A172 (cell line): ENCODE measurements at places on chromosomes 12 and 14.

GRCh38 chr14:67502867-67503266, 14.3 kb upstream of the TMEM229B start:
- DNase-seq, result no peak

- DNase-seq, result no peak
These were observed 591.0 kb upstream of the ATP2B1 start for GRCh38 chr12:90299666-90300065.

GRCh38 chr12:65125247-65125646, 4.1 kb upstream of the WIF1 start:
- no peak for DNase-seq

GRCh38 chr12:2074792-2075191, 22.0 kb downstream of the CACNA1C start:
- no peak for DNase-seq

DNA sequence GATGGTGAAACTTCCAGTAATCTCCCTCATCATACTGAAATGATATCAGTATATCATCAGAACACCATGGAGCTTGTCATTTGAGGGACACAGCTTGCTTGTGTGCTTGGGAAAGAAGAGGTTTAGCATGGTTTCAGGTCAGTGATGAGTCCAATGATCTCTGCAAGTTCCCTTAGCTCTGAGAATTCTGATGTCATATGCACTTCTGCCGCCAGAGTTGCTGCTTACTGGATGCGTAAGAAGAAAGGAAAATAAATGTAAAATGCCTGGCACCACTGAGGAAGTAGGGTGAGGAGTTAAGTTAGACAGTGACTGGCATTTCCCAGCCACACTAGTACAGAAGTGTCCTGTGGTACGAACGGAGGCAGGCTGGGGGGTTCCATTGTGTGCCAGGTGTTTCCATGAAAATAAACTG, 22.6 kb downstream of the PRKCH start:
- DNase-seq, result no peak

- DNase-seq, result no peak
These were observed 14.0 kb upstream of the CPSF6 start for GRCh38 chr12:69225251-69225910.

- no peak for DNase-seq
These were observed 52.6 kb downstream of the EEA1 start for GRCh38 chr12:92876496-92876895.

DNA sequence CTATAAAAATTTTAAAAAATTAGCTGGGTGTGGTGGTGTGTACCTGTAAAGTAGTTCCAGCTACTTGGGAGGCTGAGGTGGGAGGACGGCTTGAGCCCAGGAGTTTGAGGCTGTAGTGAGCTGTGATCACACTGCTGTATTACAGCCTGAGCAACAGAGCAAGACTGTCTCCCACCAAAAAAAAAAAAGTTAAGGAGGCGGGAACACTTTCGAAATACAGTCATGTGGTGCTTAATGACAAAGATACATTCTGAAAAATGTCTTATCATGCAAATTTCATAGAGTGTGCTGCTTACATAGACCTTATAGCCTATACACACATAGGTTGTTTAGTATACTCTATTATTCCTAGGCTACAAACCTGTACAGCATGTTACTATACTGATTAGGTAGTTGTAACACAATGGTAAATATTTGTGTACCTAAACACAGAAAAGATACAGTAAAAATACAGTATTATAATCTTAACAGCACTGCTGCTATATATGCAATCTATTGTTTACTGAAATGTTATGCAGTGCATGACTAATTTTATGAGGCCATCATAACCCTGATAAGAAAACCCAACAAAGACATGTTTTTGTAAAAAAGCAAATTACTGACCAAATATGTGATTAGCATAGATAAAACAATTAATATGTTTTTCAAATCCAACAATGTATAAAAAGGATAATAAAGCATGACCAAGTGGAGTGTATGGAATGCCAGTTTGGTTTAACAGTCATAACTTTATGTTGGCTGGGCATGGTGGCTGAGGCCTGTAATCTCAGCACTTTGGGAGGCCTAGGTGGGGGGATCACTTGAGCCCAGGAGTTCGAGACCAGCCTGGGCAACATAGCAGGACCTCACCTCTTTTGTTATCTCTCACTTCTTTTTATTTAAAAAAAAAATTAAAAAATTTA, 11.4 kb downstream of the EIF2S1 start:
- no peak for DNase-seq

GRCh38 chr12:28780096-28780495, 369.0 kb upstream of the FAR2 start:
- peak; percentile 88 for DNase-seq

- no peak for DNase-seq
These were observed 137.4 kb downstream of the DERA start for GRCh38 chr12:16048511-16048910.

- no peak for DNase-seq
These were observed 172.8 kb upstream of the LMNTD1 start for GRCh38 chr12:25725931-25726330.

DNA sequence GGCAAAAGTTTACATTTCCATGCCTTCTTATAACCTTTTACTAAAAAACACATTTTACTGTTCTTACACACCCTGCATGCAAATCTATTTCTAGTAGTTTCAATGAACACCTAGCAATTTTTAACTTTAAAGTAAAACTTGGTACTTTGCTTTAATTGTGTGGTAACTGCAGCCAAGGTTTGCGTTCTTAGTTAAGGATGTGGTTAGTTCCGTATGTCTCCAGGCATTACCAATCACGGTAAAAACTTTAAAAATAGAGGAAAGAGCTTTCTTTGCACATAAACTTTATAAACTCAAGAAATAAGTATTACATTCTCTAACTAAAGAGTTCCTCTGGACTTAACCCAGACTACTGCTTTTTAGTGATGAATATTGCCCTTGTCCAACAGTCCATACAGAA, 795.2 kb downstream of the SLC16A7 start:
- DNase-seq, result no peak

GRCh38 chr14:89792489-89793366, 161.8 kb downstream of the EFCAB11 start:
- DNase-seq, result no peak
